Substantia nigra (tissue), 51 donors: ENCODE measurements at places on chromosomes 5 and 9.

DNA sequence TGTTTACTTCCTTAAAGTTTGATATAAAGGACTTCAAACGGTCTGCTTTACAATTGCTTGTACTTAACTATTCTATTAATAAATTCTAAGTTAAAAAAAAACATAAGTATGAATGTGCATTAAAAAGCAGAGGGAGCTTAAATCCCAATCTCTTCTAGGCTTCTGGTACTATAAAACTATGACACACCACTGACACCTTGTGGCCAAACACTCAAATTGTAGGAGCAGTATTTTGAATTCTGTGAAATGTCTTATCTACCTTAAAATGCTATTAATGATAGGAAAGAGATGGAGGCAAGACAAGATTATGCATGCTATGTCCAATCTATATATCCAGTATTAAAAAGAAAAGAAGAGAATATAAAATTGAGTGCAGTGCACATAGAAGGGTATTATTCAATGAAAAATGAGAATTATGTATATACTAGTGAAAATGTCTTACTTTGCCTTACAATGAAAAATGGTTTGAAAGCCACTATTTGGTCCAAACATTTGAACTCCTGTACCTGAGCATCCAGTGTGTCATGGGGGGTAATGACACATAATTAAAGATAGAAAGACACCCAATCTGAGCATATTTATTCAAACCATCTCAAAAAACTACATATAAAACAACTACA lies 87.6 kb downstream of the ERP44 start:
- DNase-seq: no peak

DNA sequence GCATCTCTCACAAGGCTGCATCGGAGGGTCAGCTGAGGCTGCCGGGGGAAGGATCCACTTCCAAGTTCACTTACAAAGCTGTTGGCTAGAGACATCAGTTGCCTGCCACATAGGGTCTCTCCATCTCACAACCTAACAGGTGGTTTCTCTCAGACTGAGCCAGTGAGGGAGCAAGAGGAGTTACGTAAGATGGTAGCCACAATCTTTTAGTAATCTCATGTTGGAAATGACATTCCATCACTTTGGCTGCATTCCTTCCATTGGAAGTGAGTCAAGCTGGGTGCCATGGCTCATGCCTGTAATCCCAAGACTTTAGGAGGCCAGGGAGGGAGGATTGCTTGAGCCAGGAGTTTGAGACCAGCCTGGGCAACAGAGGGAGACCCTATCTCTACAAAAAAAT lies 7.4 kb upstream of the GRK6 start:
- DNase-seq: no peak

DNA sequence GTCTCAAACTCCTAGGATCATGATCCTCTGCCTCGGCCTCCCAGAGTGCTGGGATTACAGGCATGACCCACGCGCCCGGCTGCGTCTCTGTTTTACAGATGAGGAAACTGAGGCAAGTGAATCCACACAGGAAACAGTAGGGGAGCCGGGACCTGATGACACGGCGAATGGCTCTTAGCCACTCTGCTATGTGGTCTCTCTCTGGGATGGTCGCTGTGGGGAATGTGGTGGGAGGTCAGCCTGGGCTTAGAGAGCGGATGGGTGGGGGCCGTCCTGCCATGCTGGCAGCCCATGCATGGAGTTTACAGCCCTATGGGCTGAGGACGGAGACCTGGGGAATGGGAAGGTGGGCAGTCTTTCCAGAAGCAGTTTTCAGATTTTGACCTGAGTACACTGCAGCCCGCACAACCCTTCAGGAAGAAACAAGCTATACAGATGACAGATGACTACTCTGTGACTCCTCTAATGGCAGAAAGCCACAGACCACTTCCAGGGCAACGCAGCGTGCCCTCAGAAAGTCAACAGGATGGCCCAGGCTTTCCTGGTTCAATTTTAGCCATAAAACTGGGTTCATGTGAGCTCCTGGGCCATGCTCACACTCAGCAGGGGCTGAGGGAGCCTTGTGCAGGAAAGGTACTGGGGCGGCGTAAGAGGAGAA lies 136.1 kb upstream of the RAPGEF1 start:
- DNase-seq: no peak

DNA sequence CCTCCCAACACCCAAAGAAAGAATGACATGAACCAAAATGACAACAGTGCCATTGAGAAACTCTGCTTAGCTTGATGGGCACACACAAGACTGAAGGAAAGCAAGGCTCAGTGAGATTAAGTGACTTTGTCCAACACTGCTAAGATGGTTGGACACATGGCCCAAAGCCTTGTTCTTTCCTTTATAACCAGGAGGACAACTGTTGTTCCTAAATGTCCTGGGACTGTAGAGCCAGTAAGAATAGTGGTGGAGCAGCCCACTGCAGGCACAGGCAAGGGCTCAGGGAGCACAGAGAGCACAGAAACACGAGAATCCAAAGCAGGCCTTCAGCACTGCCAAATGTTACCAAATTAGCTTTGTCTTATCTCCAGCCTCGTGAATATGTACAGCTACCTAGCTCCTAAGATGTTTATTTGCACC lies 3.9 kb downstream of the ACTL7A start:
- no peak for DNase-seq

DNA sequence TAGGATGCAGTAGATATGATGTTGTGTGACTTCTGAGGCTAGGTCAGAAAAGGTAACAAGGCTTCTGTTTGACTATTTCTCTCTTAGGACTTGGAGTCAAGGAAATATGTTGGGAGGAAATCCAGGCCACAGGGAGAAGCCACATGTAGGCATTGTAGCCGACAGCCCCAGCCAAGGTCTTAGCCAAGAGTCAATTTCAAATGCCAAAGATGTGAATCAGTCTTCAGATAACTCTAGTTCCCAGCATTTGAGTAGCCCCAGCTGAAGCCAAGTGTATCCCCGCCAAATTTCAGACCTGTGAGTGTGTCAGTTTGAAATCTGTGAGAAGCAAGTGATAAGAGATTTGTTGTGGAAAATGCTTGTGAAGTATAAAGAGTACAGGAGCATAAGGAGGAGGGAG lies 38.1 kb upstream of the ISL1 start:
- DNase-seq: no peak

GRCh38 chr5:98880151-98880550 lies 48.7 kb downstream of the CHD1 start:
- no peak for DNase-seq

GRCh38 chr9:4550777-4551484 lies 60.7 kb downstream of the SLC1A1 start:
- DNase-seq: no peak

DNA sequence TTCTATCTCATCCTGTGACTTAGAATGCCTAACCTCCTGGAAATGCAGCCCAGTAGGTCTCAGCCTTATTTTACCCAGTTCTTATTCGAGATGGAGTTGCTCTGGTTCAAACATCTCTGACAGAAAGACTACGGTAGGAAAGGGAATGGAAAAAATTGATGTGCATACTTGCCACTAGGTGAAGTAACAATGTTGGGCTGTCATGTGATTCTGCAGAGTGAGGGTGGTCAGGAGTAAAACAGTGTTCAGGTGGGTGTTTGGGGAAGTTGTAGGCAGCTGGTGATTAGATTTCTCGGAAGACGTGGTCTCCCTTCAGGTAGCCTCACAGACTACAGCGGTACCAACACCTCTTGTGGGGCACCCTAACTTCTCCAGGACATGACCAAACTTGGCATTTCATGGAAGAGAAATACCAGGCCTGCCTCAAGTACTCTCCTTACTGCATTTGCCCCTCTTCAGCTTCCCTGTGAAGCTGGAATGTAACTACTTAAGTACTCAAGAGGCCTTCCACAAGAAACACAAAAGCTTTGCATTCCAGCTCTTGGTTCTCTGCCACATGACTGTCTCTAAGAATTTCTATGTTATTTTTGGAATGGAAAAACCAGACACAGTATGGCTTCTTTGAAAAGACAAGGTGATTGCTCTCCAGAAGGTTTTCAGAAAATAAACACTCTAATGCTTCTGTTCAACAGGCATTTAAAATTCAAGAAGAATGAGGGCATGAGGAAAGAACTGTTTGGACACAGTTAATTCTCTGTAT lies 17.4 kb upstream of the ENTREP1 start:
- no peak for DNase-seq

DNA sequence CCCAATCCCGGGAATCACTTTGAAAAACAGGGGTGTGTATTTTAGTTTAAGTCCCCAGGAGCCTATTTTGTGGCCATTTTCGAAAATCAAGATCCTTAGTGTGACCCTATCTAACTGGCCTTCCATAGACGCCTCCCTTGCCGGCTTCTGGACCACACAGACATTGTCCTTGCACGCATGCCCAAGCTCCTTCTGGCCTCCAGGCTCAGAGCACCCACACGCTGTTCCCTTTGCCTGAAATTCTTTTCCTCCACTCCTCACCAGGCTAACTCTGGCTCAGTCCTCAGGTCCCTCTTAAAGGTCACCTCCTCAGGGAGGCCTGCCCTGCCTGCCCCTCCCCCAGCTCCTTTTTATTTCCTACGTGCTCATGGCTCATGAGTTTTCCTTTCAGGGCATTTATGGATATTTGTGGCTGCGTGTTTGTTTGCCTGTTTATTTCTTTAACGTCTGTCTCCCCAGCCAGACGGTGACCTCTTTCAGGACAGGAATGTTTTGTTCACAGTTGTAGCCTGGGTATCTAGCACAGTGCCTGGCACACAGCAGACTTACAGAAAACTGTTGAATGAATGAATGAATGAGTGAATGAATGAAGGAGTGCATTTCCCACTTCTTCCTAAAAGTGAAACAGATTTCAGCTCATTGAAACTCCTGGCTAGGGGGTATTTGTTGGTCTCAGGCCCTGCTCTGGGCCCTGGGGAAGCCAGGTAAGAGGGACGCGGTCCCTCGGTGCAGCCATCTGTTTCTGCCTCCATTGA lies 79.1 kb upstream of the IER5L start:
- no peak for DNase-seq

DNA sequence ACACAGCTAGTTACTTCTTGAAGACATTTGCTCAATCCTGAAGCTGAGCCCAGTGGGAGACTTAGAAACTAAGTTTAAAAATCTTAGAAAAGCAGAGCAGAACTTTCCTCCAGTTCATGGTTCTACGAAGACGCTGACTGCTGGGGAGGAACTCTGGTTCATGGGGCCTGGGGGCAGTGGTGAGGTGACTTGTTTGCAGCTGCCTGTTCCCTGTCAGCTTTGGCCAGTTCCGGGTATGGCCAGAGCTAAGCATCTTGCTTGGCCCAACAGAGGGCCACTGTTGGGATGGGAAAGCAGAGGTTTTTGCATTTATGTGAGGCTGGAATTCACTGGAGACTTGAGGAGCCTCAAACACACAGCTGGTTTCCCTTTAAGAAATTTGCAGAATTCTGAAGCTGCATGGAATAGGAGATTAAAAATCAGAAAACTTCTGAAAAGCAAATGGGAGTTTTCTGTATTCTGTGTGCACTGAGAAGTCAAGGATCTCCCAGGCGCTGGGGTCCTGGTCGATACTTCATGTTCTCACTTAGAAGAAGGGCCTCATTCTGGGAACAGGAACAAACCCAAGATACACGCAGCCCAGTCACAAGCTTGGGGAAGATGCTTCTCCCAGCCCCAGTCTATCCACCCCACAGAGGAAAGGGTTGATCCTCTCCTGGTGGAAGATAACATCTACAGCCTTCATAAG lies 10.6 kb upstream of the HMHB1 start:
- no peak for DNase-seq

GRCh38 chr9:129497005-129497812 lies 123.7 kb downstream of the C9orf50 start:
- no peak for DNase-seq

DNA sequence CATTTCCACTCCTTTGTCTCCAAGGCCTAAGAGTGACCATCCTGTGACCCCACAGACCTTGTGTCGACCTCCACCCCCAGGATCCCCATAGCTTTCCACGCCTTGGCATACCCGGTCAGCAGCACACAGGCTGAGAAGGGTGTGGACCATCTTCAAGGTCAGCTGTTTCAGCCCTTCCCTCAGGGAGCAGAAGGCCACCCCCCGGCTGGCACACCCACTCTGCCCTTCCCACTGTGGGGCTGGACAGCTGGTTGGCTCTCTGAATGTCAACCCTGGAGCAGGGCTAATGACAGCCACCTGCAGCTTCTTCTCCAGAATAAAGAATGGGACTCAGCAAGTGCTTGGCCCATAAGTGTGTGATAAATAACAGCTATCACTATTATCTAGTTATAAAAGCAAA lies 93.1 kb downstream of the OLFM1 start:
- no peak for DNase-seq

DNA sequence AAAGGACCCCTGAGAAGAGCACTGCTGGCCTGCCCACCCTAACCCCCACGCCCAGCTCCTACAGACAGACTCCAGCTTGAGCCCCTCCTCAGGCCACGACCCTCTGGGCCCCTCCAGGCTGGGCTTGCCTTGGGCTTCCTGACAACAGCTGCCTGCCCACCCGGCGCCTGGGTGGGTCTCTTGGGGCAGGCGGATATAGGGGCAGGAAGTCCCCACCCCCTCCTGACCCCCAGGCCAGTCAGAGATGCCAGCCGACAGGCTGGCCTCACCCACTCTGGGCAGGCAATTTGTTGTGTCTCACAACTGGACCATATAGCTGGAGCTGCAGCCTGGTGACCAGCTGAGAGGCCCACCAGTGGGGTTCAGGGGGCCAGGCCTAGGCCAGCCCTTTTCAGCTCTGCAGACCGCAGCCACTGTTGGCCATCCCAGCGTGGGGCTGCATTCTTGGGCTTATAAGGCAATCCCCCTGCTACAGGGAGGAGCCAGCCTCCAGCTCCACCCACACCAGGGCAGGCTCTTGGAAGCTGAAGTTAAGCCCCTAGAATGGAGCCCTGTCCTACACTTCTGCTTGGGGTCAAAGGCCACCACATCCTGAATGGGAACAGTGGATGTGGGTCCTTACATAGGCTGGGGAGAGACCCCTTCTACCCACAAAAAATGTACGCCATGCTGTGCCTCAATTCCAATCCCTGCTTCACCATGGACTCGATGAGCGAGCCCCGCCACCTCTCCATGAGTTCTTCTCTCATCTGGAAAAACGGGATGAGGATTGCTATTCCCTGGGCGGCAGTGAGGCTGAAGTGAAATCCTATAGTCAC lies 2.0 kb downstream of the PDLIM7 start:
- DNase-seq: no peak

GRCh38 chr5:35960328-35960727 lies 21.9 kb upstream of the CAPSL start:
- DNase-seq: no peak

GRCh38 chr9:25857147-25857546 lies 178.9 kb upstream of the TUSC1 start:
- DNase-seq: no peak

DNA sequence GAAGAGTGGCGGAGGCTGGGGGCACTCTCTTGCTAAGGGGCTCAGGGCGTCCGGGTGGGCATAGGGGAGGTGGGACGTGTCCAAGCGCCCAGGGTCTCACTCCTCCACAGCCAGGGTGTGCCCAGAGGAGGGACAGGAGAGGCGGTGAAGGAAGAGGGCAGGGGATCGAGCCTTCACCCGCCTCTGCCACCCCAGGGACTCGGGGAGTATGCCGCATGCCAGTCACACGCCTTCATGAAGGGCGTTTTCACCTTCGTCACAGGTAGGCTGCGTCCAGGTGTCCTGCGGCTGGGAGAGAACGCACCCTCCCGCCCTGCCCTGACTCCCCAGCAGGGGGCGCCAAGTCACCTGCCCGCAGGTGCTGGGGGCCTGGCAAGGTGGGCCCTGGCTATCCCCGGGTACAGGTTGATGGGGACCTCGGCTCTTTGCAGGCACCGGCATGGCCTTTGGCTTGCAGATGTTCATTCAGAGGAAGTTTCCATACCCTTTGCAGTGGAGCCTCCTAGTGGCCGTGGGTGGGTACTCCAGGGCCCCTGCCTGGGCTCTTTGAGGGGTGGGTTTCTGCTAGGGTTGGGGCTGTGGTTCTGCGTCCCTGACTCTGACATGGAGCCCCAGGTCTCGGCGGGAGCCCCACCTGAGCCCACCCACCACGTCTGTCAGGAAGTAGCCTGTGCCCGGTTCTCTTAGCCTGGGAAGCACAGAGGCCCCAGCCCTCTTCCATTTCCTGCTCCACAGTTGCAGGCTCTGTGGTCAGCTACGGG lies 552 bp downstream of the TMEM141 start:
- no peak for DNase-seq
